ENCODE measurements at places on chromosomes 13 and 19. TPM values are rescaled to one million over a fixed set of nuclear protein-coding genes. Genes with fewer than 3 reads are reported as not detected.

- no peak for DNase-seq
Measured at GRCh38 chr13:44378277-44378676, 4.7 kb downstream of the SERP2 start.

MBD3L2 gene
- total RNA-seq = not detected

ZNF444 gene
- 13.5 TPM for total RNA-seq

DNA sequence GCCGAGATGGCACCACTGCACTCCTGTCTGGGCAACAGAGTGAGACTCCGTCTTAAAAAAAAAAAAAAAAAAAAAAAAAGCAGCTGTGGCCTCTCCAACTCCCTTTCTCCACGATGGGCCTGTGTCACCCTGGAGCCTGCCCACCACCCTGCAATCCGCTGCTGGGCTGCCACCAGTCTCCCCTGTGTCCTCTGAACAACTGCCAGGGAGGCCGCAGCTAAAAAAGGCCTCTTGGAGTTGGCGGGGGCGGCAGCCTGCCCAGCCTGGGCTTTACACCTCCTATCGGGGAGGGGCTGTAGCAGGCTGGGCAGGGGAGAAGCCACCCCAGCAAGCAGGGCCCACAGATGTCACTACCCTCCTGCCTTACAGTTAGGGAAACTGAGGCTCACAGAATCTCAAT is 3.5 kb downstream of the CDC37 start:
- no peak for DNase-seq

IL17D gene
- not detected for total RNA-seq

GRCh38 chr19:50315773-50316448 is 13.3 kb downstream of the KCNC3 start:
- no peak for DNase-seq

ACP5 gene
- 15.3 TPM for total RNA-seq

DNA sequence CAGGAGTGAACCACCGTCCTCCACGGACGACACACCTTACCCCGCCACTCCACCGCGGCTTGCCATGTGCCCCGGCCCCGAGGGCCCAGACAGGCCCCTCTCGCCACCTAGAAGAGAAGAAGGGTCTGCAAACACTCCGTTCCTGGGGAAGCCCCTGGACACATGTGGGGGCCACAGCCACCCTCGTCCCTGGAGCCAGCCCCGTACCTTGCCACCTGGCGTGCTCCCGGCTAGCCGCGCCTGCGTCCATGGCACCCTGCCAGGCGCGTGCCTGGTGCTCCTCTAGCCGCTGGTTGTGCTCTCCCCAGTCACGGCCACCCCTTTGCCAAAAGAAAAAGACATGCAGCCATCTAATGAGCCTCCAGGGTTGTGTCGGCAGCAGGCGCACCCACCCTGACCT is 19.9 kb upstream of the TINCR start:
- no peak for DNase-seq

DNA sequence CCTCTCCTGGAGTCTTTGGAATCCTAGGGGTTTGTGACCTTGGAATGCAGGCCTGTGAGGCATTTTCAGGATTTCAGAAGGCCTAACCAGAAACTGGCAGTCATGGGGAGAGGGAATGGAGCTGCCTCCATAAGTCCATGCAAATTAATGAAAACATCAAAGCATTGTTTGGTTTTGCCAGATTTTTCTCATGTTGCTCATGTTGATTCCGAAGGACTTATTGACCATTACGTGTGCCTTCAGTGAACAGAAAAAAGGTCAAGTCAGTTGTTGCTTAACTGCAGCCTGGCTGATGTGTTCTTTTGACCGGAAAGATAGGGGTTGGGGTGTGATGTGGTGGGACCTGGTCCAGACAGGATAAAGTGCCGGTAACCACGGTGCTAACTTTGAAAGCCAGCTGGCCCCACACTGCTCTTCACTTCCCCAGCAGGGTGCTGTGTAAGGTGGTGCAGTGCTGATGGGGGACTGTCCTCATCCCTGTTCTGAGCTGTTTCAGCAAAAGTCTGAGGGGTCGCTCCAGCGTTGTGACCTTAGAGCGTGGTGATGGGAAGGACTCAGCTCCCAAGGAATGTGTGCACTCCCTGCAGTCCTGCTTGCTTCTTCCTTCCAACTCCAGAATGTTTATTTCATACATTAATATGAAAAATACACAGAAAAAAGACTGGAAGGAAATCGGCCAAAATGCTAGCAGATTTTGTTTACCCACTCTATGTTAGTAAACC is 3.5 kb downstream of the RNF113B start:
- no peak for DNase-seq

- DNase-seq = no peak
Measured at GRCh38 chr13:48266701-48267639, 34.0 kb downstream of the ITM2B start.

GRCh38 chr19:45768655-45768983 is 433 bp downstream of the SIX5 start:
- no peak for DNase-seq

CEACAM8 gene
- total RNA-seq = not detected

ZNF443 gene
- total RNA-seq = 2.0 TPM

FFAR1 gene
- total RNA-seq = not detected

ZNF439 gene
- total RNA-seq = 6.6 TPM

DNA sequence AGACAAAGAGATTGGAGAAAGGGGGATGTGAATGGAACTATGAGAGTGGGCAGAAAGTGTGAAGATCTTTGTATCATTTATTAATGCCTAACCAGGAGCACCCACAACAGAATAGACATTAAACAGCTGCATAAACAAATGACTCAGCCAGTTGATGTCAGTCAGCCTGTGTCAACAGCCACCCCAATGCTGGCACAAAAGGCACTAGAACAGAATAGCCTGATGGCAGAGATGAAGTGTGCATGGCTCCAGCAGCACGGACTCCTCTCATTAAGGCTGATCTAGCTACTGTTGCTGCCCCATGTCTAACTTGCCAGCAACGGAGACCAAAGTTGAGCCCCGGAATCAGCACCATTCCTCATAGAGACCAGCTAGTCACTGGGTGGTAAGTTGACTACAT is 7.8 kb downstream of the CPB2 start:
- no peak for DNase-seq

GRCh38 chr19:14758816-14759215 is 19.5 kb downstream of the ADGRE2 start:
- no peak for DNase-seq

DNA sequence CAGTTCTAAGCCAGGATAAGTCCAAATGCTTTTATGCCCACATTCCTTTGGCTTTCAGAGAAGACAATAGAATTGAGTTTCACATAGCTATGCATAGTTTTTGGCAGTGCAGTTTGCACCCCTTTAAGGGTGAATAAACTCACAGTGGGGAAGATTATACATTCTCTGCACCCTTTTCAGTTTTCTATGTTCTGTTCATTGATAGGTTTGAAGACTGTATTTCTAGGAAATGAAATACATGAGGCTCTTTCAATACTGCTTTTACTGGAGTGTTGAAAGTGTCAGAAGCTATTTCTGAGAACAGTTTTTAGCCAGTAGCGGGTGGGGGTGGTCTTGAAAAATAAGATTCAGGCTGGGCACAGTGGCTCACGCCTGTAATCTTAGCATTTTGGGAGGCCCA is 46.2 kb downstream of the IPO5 start:
- DNase-seq = no peak

- DNase-seq = no peak
Measured at GRCh38 chr19:19057317-19057716, 6.5 kb upstream of the SLC25A42 start.

GRCh38 chr13:76668141-76668540 is 218.1 kb downstream of the KCTD12 start:
- DNase-seq = no peak

ZNF544 gene
- 7.2 TPM for total RNA-seq

DNA sequence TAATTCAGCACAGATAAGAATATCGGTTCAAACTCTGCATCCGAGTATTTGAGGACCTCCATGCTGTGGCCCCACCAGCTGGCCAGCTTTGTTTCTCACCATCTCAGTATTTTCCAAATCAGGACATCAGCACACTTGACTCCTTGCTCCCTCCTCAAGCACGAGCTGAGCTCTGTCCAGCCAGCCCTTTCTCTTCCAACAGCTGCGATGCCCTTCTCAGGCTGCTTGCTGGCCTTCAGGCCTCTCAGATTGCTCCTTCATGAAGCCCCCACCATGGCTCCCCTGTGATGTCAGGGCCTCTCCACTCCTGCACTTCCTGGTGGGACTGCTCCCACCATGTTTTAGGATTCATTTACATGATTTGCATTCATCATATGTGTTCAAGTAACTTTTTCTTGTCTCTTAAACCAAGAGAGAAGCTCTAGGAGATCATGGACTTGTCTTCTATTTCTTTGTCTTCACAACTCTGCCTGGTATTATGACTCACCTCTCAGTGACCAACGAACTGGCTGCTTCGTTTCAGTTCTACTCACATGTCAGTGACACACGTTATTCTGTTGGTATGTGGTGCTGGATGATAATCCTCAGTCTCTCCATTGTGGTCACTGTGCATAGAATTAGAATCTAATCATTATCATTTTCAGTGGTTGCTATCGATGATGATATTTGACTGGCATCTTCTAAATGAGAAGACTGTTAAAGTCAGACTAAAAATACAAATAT is 471.7 kb downstream of the EFNB2 start:
- no peak for DNase-seq

DNA sequence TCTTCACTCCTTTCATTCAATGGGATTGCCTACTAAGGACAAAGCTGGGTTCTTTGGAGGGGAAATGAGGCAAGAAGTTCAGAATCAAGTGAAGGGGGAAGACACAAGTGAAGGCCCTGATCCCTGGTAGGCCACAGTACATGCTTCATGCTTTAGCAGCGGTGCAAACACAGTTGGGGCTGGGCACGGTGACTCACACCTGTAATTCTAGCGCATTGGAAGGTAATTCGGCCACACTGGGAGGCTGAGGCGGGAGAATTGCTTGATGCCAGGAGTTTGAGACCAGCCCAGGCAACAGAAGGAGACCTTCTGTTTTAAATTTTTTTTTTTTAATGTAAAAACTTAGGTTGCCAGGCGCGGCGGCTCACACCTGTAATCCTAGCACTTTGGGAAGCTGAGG is 23.4 kb upstream of the GATAD2A start:
- DNase-seq = no peak

RGS9BP gene
- total RNA-seq = 0.14 TPM

MED16 gene
- 25.8 TPM for total RNA-seq
